ENCODE measurements at places on chromosomes 1 and 21.

DNA sequence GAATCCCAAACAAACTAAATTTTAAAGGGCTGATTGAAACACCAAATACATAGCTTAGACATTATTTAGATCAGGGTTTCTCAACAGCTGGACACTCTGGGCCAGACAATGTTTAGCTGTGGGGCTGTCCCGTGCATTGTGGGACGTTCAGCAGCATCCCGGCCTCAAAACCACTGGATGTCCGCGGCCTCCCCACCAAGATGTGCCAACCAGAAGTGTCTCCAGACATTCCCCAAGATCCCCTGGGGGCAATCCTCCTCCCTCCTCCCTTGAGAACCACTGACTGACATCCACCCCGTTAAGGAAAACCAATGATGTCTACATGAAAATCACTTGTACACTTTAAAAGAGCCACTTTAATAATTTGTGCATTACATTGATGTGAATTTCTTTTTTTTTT, 38.4 kb downstream of the CLSTN1 start:
- DNase-seq: no peak

DNA sequence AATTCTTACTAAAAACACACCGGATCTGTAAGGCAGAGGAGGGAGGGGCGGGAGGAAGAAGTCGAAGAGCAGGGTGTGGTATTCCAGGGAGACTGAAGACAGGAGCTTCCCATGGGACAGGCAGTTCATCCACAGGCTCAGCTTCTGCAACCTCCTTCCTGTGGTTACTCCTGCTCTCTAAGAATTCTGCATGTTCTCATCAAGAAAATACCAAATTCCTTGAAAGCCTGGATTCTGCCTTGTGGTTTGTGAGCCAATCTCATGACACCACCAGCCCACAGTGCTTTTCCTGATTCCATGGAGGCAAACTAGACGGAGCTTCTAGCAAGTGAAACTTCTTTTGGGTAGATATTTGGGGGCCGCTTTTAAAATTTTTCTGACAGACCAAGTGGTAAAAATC, 1.1 kb upstream of the ST6GALNAC3 start:
- DNase-seq: no peak

DNA sequence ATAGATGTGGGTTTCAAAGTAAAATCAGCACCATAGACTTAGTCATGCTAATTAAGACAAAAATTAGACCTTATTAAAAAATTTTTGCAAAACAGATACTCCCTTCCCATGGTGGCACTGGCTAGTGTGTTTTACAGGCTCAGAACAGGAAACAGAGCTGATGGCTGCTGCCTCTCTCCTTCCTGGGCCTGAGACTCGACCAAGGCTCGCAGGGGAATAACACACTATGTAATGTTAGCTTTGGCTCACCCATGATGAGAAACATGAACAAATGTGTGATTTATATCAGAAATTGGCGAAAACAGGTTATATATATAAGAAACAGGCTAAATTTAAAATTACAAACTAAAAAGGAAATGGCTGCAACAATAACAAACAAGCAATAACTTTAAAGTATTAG, 50.7 kb downstream of the ERG start:
- DNase-seq: no peak

DNA sequence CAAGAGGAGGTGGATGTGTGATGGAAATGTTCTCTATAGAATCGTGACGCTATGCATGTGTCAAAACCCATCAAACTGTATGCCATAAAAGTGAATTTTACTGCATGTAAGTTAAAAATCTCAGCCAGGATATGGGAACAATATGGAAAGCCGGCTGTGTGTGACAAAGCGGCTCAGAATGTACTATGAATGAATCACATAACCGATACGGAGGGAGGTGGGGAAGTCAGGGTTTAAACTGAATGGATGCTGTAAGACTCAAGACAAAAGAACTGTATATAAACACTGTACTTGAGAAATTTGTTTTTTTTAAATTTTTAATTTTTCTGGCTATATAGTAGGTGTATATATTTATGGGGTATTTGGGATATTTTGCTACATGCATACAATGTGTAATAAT, 111.6 kb upstream of the PDE4B start:
- DNase-seq: no peak

GRCh38 chr21:46039891-46040660, 57.8 kb upstream of the COL6A2 start:
- no peak for DNase-seq

DNA sequence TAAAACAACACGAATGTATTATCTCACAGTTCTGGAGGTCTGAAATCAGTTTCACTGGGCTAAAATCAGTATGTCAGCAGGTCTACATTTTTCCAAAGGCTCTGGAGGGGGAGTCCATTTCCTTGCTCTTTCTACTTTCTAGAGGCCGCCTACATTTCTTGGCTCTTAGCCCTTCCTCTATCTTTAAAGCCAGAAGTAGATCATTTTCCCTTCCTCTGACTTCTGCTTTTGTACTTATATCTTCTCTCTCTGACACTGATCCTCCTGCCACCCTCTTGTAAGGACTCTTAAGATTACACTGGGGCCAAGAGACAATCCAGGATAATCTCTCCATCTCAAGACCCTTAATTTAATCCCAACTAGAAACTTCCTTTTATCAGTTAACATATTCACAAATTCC, 41.4 kb downstream of the MSH4 start:
- DNase-seq: no peak

- no peak for DNase-seq
These were observed 25.1 kb downstream of the BCAR3 start for GRCh38 chr1:93656491-93656890.

GRCh38 chr1:41864471-41865040, 54.2 kb downstream of the HIVEP3 start:
- DNase-seq: no peak

DNA sequence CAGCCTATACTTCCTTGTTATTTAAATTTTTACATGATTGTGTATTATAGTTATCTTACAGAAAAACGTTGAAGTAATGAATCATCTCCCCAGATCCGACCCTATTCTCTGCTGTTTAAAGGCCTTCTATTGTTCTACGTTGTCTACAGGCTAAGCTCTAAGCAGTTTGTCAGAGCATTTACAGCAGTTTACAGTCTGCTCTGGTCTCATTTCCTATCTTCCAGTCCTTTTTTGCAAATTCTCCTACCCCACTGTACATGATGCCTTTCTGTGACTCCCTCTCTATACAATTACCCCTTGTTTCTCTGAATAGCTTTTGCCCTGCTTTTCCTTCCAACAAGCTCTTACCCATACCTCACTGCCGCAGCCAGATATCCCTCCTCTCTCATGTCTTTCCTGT, 319.2 kb upstream of the FMN2 start:
- DNase-seq: no peak

DNA sequence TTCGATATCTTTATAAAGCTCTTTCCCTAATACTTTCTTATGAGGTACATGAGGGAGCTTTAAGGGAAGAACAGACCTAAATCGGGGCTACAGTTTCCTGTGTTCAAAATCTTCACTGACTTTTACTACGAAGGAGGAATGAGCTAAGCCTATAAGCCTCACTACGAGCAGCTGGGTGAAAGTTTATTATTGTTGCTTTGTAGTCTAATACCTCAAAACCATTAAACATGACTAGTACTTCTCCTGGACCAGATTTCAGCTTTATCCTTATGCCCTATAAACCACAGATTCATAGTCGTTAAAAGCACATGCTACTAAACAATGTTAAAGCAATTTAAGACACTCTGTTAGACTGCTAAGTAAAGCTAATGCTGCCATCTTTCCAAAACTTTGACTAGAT, 30.2 kb downstream of the NDC1 start:
- DNase-seq: no peak

GRCh38 chr1:201346337-201346939, 31.0 kb downstream of the TNNT2 start:
- DNase-seq: no peak

DNA sequence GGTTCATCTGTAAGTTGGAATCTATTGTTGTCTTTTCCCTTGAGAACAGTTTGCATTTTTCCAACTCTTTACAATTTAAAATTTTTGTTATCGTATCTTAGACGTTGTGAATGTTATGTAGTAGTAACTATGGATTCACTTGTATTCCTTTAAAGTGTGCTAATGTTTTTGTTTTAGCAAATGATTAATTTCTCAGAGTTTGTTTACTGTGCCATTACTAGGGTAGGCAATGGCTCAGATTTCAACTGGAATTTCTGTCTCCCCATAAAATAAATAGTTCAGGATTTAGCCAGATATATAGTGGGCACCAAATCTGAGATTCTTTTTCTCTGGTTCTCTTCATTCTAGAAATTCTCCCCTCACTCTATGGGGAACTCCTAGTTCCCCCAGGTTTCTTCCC, 896.5 kb downstream of the PLA2G4A start:
- DNase-seq: no peak

GRCh38 chr1:223355699-223356098, 8.3 kb downstream of the SUSD4 start:
- no peak for DNase-seq

DNA sequence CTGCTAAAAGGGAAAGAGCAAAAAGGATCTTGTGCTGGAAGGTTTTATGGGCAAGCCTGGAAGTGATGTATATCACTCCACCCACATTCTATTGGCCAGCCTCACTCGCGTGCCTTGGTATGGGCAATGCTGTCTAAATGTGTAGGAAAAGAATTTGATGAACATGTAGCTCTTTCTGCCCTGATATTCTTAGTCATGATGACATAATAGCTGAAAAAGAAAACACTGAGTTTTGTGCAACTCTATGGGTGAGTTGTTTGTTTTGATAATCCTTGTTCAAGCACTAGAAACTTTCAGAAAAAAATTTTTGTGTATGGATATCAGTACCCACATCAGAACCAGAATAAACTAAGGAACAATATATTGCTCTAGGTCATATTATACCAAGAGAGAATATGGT, 231.5 kb upstream of the ST6GALNAC5 start:
- DNase-seq: no peak

DNA sequence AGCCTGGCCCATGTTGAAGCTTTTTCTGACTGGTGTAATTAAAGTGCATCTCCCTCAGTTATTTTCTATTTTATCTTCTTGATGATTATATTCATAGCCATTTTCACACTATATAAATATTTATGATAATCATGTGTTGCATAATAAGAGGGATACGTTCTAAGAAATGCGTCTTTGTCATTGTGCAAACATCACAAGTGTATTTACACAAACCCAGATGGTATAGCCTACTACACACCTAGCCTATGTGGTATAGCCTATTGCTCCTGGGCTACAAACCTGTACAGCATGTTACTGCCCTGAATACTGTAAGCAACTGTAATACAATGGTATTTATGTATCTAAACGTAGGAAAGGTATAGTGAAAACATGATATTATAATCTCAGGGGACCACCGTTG, 88.1 kb downstream of the BACH1 start:
- no peak for DNase-seq

- DNase-seq: no peak
These were observed 55.8 kb upstream of the PDE9A start for GRCh38 chr21:42597487-42598158.

DNA sequence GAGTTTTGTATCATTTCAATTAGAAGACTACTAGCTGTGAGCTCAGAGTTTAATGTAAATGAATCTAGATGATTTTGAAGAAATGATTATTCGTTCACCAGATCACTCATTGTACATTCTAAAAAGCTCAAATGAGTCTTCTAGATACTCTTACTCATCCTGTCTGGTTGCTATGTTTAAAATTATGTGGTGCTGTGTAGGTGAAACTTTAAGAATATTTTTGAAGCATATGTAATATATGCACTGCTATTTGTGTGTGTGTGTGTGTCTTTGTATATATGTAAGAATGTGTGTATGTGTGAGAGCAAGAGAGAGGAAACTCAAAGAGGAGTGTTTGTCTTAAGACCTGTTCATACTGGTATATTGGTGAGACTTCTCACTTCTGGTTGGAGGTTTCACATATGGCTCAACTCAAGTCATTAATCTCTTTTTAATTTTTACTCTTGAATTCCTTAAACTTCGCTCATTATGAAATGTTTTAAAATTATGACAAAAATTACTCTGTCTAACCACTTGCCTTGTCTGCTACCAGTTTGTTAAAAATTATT, 8.6 kb upstream of the C1orf105 start:
- no peak for DNase-seq

DNA sequence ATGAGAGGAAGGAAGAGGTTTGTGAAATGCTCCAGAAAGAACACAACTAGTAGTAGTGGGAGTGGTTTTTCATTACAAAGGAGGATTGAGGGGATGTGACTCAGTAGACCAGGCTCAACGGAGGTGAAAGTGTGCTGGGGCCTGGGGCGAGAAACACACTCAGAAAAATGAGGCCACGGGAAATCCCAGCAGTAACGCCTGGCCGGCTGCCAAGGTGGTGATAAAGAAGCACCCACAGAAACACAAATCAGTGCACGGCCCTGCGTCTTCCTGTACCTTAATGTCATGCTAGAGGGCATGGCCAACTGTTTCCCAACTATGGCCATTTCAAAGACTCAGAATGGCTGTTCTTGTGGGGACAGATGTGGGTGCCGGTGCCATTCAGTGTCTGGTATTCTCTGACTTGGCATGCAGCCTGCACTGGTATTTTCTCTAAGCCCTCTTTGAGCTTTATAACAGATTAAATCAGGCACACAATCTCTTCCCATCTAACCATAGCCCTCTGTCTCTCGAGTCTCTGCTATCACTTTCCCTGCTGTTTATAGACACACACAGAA, 38.2 kb downstream of the URB2 start:
- DNase-seq: no peak

- DNase-seq: no peak
These were observed 27.7 kb upstream of the CSF3R start for GRCh38 chr1:36510418-36510817.

GRCh38 chr1:209057901-209058300, 525.6 kb upstream of the CAMK1G start:
- no peak for DNase-seq

GRCh38 chr1:108075055-108075454, 110.1 kb upstream of the VAV3 start:
- DNase-seq: no peak

DNA sequence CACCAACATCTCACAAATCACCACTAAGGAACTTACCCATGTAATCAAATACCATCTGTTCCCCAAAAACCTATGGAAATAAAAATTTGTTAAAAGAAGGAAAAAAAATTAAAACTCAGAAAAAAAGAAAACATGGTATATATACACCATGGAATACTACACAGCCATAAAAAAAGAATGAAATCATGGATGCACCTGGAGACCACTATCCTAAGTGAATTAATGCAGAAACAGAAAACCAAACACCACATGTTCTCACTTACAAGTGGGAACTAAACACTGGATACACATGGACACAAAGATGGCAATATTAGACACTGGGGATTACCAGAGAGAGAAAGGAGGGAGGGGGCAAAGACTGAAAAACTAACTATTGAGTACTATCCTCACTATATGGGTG, 50.4 kb downstream of the ZSWIM5 start:
- no peak for DNase-seq

- no peak for DNase-seq
These were observed 63.5 kb downstream of the ATP1A1 start for GRCh38 chr1:116436611-116436970.
